WTC11 (cell line): ENCODE measurements at places on chromosomes 13 and 19. TPM values are rescaled to one million over a fixed set of nuclear protein-coding genes. Genes with fewer than 3 reads are reported as not detected.

DNA sequence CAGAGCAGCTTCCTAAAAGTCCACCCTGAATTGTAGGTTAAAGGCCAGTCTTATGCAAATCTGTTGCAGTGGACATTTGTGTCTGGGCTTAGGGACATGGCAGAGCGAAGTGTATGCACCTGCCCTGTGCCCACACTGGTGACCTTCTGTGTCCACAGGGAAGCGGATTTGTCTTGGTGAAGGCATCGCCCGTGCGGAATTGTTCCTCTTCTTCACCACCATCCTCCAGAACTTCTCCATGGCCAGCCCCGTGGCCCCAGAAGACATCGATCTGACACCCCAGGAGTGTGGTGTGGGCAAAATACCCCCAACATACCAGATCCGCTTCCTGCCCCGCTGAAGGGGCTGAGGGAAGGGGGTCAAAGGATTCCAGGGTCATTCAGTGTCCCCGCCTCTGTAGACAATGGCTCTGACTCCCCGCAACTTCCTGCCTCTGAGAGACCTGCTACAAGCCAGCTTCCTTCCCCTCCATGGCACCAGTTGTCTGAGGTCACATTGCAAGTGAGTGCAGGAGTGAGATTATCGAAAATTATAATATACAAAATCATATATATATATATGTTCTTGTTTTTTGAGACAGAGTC is 25.5 kb downstream of the CYP2B6 start:
- H3K4me1 ChIP-seq: no peaks in the 10 kb centered on the region
- no peak overlapping the region for H3K27ac ChIP-seq
- DNase-seq: no peak
- peaks cover 16% of the 10 kb centered on the region for H3K36me3 ChIP-seq
- no peak overlapping the region for H3K4me3 ChIP-seq

- DNase-seq: no peak
- no peak overlapping the region for H3K27ac ChIP-seq
- no peak overlapping the region for H3K4me3 ChIP-seq
- no peaks in the 10 kb centered on the region for H3K27me3 ChIP-seq
Measured at GRCh38 chr19:8501981-8502380, 459 bp downstream of the PRAM1 start.

DNA sequence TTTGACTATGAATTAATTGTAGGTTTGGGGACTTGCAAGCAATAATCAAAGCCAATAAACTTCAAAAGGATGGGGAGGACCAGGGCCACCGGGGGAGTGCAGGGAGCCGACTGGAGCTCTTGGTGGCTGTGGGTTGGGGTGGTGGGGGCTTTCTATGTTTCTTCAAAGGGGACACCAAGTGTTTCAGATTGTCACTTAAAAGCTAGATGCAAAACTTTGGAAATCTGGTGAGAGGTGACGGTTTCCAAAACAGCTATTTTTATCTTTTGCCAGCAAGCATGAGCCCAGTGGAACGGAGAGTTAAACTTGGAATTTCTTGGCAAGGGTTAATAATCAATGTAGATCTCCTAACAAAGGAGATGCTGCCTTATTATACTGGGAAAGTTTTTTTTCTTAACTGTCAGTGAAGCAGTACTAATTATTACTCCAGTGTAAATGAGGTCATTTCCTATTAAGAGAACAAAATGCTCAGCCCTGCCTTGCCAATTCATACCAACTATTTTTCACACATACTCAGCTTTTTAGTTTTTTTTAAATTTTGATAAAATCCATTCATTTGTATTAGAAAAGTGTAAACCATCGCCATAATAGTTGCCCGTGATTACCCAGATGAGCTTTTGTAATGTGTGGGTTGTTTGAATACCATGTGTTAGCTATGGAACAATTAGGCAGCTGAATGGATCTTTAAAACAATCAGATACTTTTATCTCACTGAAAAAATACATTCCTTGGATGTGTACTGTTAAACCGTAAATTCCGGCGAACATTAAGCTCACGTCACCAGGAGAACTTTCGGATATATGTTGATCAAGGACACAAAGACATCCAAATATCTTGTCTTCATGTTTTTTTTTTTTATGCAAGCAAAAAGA is 95.9 kb upstream of the ZNF536 start:
- DNase-seq: no peak
- no peak overlapping the region for H3K4me3 ChIP-seq
- no peak overlapping the region for H3K27ac ChIP-seq
- H3K4me1 ChIP-seq: peaks cover 40% of the 10 kb centered on the region

DNA sequence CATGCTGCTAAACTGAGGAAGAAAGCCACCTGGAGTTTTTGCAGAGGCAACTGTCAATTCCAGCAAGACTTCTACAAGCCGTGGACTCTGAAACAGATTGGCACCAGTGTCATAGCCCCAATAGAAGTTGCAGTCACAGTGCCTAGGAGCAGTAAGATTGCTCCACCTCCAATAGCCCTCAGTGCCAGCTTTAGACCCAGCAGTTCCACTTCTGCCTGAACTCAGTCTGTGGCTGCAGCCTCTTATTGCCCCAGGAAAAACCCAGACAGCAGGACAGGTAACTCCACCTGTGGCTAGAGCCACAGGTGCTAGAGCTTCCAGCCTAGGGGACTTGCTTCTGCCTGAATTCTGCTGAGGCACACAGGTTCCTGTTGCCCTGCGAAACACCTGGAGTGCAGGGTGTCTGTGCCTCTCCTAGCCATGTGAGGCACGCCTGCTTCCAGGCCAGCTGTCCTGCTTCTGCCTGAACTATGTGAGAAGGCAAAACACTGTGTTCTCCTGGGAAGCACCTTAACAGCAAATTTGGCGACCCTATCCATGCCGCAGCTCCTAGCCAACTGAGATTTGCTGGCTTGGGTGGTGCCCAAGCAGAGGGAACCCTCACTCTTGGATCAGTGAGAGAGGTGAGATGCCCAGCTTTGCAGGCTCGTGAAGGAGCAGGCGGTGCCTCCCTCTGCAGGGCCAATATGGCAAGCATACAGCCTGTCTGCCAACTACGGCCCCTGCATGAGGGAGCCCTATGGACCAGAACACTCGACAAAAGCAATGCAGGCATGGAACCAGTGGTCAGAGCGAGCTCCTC is 607.6 kb downstream of the PCDH17 start:
- H3K27me3 ChIP-seq: no peaks in the 10 kb centered on the region
- no peaks in the 10 kb centered on the region for H3K36me3 ChIP-seq
- H3K4me1 ChIP-seq: no peaks in the 10 kb centered on the region
- H3K27ac ChIP-seq: no peak overlapping the region
- H3K4me3 ChIP-seq: no peak overlapping the region
- DNase-seq: no peak

DNA sequence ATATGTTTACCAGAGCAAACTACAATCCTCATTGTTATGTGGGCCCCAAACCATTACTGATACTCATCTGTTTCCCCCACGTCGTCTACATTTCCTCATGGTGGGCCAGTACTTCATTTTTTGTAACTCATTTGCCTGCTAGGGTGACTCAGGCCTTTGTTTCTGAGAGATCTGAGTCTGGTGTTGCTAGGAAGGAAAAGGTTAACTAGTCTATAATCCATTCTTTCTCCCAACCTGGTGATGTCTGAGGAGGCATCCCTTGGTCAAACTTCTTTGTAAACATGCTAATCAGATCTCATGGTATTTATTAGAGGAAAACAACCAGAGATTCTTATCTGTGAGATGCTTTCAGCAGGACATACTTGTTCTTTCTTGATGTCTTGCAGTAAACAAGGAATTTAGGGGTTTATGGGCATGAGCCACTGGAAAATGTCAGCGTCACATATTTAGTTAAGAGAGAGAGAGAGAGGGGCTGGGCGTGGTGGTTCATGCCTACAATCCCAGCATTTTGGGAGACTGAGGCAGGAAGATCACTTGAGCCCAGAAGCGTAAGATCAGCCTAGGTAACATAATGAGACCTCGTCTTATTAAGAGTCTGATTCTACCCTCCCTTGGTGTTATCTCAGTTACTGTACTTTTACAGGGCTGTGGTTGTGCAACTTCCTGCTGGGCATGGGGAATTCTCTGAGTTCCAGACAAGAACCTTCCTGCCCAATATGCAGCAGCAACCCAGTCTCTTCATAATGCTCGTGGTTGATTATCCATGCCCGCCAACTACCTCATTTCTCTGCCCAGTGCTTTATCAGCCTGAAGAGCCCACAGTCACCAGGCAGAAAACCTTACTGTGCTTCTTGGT is 9.7 kb upstream of the DPRX start:
- peaks cover 12% of the 10 kb centered on the region for H3K4me1 ChIP-seq
- DNase-seq: no peak
- no peak overlapping the region for H3K4me3 ChIP-seq
- H3K27ac ChIP-seq: peak overlapping the region; percentile 15

DNA sequence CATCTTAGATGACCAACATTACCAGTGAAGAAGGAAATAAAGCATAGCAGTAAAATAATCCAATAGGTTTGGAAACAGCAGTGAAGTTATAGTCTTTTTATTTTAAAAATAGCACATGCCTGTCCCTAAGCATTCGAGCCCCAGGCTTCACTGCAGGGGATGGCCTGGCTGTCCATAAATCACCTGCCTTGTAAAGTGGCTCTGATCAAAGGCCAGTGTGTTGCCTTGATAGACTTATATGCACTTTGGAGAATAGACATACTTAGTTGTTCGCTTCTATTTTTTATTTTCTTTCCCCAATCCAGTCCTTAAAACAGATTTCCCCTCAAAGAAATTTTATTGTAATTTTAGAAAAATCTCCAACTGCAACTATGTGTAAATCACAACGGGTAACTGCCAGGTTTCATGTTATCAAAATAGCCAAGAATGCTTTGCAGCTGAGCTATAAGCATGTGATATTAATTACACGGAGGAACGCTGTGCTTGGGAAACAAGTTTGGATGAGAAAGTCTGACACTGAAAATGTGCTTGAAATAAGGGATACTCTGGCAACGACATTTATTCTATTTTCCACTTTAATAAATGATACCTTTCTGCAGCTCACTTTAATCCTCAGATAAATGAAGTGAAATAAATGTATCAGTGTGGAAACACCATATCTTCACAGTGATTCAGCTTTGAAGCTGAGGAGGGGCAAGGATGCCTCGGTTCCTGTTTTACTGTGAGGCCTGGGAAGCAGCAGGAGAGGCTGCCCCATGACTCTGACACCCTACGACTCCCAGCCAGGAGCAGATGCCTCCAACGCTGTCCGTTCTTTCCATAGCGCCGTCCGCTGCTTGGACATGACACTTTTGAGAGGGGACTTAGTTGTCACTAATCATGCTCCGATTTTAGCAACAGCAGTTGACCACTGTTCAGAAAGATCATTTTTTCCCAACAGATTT is 5.5 kb upstream of the METTL21C start:
- DNase-seq: no peak
- no peak overlapping the region for H3K4me3 ChIP-seq
- H3K4me1 ChIP-seq: peaks cover 11% of the 10 kb centered on the region

The KCTD15 gene
- 32.7 to 41.5 TPM (median 35.5 TPM) in 3 replicates for total RNA-seq

The ATP1A3 gene
- total RNA-seq: 28.2 to 34.2 TPM (median 30.9 TPM) in 3 replicates
